ENCODE measurements at places on chromosomes 7 and 10.

DNA sequence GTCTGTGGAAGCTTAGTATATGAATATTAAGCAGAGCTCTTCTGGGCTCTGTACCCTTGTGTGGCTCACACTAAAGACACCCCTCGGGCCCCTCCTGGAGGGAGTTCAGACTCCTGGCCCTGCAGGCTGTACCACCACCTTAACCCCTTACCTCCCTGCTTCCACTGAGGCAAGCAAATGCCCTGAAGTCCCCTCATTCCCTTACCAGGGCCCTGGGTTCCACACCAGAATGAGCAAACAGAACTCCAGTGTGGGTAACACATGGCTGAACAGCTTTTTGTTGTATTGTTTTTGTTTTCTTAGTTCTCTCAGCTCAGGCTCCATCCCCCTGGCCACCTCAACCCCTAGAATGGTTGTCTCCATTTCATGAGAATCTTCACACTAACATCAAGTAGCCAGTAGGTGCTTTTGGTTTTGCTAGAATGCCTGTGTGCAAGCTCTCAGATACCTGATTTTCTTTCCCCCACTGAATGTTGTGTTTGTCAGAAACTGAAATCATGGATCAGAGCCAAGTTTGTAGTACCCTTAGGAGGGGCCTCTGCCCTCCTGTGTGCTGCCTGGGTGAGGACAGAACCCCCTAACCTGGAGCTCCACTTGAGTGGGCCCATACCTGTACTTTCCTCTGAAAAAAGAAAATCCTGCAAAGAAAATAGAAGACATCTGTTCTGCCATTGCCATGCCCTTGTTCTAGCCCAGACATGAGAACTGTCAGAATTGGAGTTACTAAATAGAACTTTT lies 2.8 kb upstream of the WAPL start:
- DNase-seq: no peak

GRCh38 chr7:37180828-37181549 lies 267.7 kb downstream of the ELMO1 start:
- DNase-seq: no peak

DNA sequence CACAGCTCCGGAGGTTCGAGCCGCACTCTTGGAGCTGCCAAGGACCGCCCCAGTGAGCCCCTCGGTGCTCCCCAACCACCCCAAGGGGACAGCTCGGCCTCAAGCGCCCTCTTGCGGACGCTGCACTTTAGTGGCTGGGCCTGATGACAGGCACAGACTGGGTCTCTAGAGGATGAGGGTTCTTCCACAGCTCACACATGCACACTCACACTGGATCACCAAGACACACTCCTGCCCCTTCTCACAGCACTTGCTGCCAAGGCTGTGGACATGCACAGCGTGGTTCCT lies 2.1 kb downstream of the RET start:
- DNase-seq: no peak

- DNase-seq: no peak
Observed at GRCh38 chr10:48672596-48673265, 11.9 kb upstream of the WDFY4 start.

- no peak for DNase-seq
Observed at GRCh38 chr7:101832205-101832631, 14.8 kb downstream of the CUX1 start.

- DNase-seq: no peak
Observed at GRCh38 chr7:155725006-155725355, 80.5 kb downstream of the RBM33 start.

DNA sequence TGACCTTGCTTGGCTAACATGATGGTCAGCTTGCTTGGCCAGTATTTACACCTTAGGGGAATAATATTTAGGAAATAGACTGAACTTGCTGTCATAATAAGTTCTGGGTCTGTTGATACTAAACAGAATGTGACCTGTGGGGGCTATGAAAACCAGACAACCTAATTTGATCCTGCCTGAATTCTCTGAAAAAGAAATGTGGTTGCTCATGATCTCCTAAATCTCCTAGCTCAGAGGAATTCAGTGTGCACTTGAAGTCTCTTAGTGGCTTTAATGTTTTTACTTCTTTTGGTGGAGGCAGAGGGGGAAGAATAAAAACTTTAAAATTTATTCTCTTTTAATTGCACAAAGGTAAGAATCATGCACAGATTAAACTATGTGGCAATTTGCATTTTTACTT lies 205.2 kb downstream of the SEC23IP start:
- no peak for DNase-seq

- DNase-seq: no peak
Observed at GRCh38 chr7:727806-728460, 852 bp upstream of the PRKAR1B start.

GRCh38 chr10:6418167-6418566 lies 161.9 kb downstream of the PRKCQ start:
- no peak for DNase-seq

- no peak for DNase-seq
Observed at GRCh38 chr7:117707080-117707479, 166.2 kb downstream of the CTTNBP2 start.

GRCh38 chr7:138970446-138970845 lies 10.7 kb downstream of the KIAA1549 start:
- DNase-seq: no peak

DNA sequence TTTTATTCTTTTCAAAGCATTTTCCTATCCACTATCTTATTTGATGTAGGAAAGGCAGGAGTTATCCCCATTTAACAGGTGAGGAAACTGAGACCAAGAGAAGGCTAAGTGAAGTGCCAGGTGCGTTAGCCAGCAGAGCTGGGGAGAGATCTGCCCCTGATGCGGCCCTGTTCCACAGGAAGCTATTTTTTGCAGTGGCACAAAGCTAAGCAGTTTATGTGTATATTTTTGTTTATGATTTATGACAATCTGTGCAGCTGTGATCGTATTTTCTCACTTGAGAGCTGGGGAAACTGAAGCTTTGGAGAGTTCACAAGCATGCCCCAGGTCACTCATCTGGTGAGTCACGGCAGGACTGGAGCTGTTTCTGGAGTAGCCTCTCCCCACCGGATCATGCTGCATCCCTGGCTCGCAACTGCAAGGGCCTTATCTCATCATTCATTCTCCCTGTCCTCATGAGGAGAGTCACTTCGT lies 38.8 kb downstream of the SLC29A3 start:
- no peak for DNase-seq

DNA sequence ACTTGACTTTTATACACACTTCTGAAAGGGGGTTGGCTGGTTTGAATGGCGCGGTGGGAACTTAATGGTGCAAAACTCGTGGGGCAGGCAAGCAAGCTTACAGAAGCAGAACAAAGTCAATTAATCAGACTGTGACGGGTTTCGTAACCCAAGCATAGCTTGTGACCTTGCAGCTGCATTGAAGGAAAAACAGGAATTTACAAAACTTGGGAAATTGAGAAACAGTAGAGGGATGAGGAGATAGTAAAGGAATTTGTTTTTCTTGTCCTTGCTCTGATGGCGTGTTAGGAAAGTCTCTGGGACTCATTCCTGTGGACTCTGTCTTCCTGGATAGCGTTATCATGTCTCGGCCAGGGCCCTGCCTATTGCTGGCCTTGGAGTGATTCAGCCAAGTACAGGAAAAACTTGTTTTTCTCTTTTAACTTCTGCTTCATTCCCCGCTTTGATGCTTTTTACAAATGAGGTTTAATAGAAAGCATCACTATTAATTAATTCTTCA lies 220.0 kb upstream of the KCND2 start:
- DNase-seq: no peak

- DNase-seq: peak; percentile 55
Observed at GRCh38 chr10:96370584-96371157, 11.9 kb upstream of the OPALIN start.

GRCh38 chr7:19491821-19492452 lies 216.9 kb downstream of the POLR1F start:
- no peak for DNase-seq

- DNase-seq: no peak
Observed at GRCh38 chr7:157043745-157044144, 33.3 kb upstream of the MNX1 start.

DNA sequence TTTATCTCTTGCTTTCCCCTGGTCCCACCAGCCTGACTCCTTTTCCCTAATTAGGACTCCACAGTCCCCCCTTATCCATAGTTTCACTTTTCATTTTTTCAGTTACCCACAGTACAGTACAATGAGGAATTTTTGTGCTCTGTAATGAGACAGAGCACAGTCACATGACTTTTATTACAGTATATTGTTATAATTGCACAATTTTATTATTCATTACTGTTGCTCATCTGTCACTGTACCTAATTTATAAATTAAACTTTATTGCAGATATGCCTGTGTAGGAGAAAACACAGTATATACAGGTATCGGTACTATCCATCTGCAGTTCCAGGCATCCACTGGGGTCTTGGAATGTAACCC lies 125.4 kb downstream of the KCNMA1 start:
- DNase-seq: no peak

GRCh38 chr7:150717814-150718420 lies 1.5 kb downstream of the GIMAP1 start:
- no peak for DNase-seq

GRCh38 chr7:137771273-137771672 lies 75.5 kb downstream of the DGKI start:
- DNase-seq: no peak

GRCh38 chr7:78406531-78406930 lies 608.0 kb downstream of the PHTF2 start:
- DNase-seq: no peak

DNA sequence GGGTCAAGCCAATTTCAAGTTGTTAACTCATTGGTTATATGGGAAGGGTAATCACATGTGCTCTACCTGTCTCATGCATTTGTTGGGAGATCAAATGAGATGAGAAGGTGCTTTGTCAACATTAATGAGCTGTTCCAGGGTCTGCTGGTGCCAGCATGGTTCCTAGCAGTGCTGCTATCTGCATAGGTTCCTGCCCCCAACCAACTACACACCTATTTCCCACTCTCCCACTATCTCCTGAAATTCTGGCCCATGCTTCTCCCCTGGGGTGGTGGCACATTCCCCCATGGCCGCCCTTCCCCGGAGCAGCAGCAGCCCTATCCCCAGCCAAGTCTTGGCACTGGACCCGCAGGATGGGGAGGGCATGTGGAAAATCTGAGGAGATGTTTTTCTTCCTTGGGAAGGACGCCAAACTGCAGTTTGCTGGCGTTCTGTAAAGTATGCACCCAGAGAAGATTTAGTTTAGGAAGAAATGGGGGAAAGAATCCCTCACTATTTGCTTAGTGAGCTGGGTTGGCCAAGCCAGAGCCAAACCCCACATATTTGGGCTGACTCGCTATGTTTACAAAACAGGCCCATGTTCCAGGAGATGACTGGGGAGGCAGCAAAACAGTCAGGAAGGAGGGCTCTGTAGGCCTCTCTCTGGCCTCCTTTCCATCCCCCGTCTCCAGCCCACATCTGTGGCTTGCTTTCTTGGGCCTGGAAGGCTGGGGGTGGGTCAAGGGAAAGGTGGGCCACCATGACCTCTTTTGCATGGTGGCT lies 42.5 kb downstream of the PPP1R3C start:
- DNase-seq: no peak

- no peak for DNase-seq
Observed at GRCh38 chr7:21137640-21138039, 290.2 kb upstream of the SP4 start.

DNA sequence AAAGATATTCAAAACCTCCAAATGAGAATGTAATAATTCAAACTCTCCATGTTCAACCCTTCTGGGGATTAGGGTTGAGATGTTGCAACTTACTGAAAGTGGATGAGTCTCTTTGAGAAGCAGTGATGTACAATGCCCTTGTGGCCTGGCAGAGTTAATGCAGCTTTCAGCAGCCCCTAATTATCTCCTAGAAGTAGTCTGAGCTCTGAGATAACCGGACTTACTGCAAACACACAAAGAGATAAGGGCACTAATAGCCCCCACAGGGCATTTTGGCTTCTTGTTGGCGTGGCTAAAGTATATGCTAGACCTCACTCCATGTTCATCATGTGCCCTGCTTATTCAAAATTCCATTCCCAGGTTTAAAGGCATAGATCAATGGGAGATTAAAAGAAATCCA lies 404.7 kb downstream of the NEBL start:
- no peak for DNase-seq

DNA sequence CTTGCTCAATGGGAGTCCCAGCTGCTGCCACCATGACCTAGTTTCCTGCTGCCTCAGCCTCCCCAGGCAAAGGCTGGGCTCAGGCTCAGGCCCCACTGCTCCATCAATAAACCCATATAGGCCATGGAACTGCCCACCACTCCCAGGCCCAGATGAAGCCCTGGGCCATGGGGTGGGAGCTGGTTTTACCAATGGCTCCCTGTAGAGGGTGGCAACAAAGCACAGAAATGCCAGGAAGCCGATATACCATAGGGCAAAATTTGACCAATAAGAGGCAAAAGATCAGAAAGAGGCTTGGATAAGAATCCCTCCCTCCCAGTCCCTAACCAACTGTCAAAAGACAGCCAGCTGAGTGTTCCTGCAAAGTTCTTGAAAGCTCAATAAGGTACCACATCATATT lies 101.8 kb upstream of the DOCK1 start:
- DNase-seq: no peak

All from stimulated activated CD4-positive, alpha-beta T cell treated with anti-CD3 and anti-CD28 coated beads, Interleukin-4, amount 100 ng/mL, for 24 hours (primary cell).